ENCODE measurements at places on chromosomes 12 and 14.

DNA sequence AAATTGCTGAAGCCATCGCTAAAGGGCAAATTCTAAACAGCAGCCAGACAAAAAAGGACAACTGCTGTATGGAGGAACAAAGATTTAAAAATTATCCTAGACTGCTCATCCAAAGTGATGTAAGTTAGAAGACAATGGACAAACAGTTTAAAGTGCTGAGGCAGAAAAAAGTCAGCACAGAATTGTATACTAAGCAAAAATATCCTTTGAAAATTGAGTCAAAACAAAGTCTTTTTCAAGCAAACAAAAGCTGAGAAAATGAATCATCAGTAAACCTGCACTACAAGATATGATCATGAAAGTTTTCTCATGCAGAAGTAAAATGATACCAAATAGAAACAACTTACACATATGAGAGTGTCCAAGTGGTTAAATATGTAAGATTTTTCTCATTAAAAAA is 43.6 kb downstream of the EML5 start:
- no peak for DNase-seq

- no peak for DNase-seq
Measured at GRCh38 chr12:31687101-31687527, 27.6 kb downstream of the ETFBKMT start.

- DNase-seq, result no peak
Measured at GRCh38 chr12:50166799-50167048, 445 bp downstream of the CERS5 start.

DNA sequence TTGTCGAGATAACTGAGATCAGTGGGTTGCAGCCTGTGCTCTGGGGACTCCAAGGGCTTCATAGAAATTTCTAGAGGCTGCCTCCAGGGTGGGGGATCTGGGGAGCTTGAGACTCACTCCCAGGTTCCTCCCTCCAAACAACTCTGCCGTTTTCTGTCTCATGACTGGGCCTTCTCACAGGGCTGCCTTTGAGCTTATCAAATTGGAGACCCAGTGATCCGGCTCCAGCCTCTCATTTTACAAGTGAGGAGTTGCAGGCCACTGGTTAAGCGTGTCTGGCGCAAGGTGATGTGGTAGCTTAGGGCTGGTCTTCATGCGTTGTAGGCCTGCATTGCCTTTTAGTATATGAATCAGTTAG is 85.8 kb downstream of the SLC25A47 start:
- DNase-seq, result no peak

DNA sequence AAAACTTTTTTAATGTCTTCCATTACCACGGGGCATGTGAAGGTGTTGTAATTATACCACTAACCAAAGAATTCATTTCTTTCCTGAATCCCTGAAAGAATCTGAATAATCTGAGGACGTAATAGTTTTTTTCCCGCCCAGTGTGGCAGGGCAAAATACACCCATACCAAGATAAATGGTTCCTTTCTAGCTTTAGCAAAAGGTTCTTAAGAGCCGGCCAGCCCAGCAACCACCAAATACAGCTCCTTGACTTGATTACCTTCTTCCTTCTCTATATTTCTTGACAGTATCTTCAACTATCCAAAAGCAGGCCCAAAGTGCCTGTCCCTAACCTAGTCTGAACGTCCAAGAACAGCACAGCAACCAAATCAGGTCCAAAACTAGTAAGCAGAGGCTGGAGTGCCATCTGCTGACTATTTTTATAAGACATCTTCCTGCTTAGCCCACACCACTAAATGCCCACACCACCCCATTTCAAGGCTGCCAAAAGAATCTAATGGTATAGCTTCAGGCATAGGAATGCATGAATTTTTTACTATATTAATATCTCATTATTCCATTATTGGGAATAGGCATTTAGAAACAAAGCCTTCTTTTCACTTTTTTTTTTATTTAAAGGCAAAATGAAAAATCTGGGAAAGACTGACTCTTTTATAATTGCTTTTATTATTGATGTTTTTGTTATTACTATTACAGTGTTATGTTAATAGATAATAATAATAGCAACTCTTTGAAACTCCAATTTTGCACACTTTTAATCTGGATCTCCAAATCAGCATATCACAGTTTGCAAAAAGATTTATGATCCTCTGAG is 524.4 kb downstream of the MED13L start:
- peak; percentile 76 for DNase-seq

Measured in T47D (cell line).